ENCODE measurements at places on chromosomes 2 and 18. TPM values are rescaled to one million over a fixed set of nuclear protein-coding genes. Genes with fewer than 3 reads are reported as not detected.

TOGARAM2 gene
- total RNA-seq = 0.73 TPM

SERPINB11 gene
- total RNA-seq = not detected

GPBAR1 gene
- total RNA-seq = 0.55 TPM

DNA sequence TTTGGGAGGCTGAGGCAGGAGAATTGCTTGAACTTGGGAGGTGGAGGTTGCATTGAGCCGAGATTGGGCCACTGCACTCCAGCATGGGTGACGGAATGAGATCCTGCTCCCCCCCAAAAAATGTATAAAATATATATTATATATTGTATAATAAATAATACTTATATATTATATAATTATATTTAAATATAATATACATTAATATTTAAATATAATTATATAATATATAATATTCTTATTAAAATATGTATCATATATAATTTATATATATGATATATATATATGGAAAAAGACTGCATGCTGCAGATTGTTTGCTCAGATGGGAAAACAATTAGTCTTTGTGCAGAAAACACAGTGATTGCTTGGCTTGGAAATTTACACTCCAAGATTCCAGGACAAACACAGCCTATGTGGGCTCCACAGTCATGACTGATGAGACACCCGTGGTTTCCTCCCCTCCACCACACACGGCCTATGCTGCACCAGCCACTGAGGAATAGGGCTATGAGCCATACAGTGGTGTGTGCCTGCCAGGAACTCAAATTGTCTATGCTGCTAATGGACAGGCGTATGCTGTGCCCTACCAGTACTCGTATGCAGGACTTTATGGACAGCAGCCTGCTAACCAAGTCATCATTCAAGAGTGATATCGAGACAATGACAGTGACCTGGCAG, 30.0 kb downstream of the PMAIP1 start:
- no peak overlapping the region for H3K4me3 ChIP-seq
- H3K27ac ChIP-seq = no peak overlapping the region
- H3K27me3 ChIP-seq = no peaks in the 10 kb centered on the region
- no peaks in the 10 kb centered on the region for H3K36me3 ChIP-seq
- H3K4me1 ChIP-seq = no peaks in the 10 kb centered on the region
